H1 (cell line): ENCODE measurements at places on chromosomes 5 and 9. TPM values are rescaled to one million over a fixed set of nuclear protein-coding genes. Genes with fewer than 3 reads are reported as not detected.

GRCh38 chr5:84382363-84383295 is 2.1 kb downstream of the EDIL3 start:
- DNase-seq, result peak; percentile 81

Gene TMOD1
- total RNA-seq, result 0.88 and 1.1 TPM in 2 replicates

Gene PTTG1
- 229 and 240 TPM in 2 replicates for total RNA-seq

- DNase-seq, result no peak
Measured at GRCh38 chr5:122753500-122753899, 21.4 kb upstream of the SNX2 start.

Gene FGFR4
- total RNA-seq, result 74.3 and 88.4 TPM in 2 replicates

Gene HAPLN1
- total RNA-seq, result 1.3 and 2.1 TPM in 2 replicates

DNA sequence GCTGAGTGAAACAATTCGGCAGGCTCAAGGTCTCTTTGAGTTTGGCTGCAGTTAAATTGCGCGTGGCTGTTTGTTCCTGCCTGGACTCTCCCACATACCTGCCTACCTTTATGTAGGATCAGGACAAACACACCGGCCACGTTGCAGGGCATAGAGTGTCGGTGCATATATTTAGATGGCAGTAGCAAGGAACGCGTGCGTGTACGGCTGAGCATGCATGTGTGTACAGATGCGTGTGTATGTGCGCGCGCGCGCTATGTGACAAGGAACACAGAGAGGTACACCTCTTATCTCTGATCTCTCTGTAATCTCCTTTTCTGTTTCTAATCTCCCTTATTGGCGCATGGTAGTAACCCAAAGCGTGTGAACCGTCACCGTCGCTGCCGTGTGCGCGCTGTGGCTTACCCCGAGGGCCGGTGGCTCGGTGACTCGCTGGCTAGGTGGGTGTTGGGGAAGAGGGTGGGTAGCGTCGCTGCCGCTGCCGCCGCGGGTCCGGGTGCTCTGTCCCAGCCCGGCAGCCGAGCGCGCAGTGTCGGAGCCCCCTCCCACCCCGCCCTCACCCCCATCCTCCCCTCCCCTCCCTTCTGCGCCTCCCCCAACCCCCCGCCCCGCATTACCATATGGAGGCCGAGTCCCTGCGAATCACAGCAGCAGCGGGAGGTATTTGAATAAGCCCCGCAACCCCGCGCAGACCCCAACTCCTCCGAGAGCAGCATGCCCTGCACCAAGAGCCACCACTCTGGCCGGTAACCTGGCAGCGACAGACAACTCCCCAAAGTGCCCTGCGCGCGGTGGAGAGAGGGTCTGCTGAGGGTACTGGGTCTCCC is 204.8 kb downstream of the MEF2C start:
- DNase-seq, result no peak

- DNase-seq, result no peak
Measured at GRCh38 chr5:7533941-7534340, 138.0 kb downstream of the ADCY2 start.

Gene ANKRD55
- total RNA-seq, result not detected in 2 replicates

- peak; percentile 45 for DNase-seq
Measured at GRCh38 chr5:50963971-50964745, 297.7 kb downstream of the PARP8 start.

Gene SH3PXD2B
- total RNA-seq, result 72.9 and 74.9 TPM in 2 replicates

Gene SLC23A1
- total RNA-seq, result not detected in 2 replicates

Gene FAXDC2
- 3.7 and 4.8 TPM in 2 replicates for total RNA-seq

- no peak for DNase-seq
Measured at GRCh38 chr9:89889865-89890264, 285.1 kb downstream of the GADD45G start.

- DNase-seq, result no peak
Measured at GRCh38 chr5:142915038-142915437, 144.9 kb downstream of the ARHGAP26 start.

- DNase-seq, result no peak
Measured at GRCh38 chr9:98983295-98984268, 39.9 kb downstream of the COL15A1 start.

GRCh38 chr5:14373685-14374084 is 207.9 kb upstream of the OTULINL start:
- DNase-seq, result no peak

DNA sequence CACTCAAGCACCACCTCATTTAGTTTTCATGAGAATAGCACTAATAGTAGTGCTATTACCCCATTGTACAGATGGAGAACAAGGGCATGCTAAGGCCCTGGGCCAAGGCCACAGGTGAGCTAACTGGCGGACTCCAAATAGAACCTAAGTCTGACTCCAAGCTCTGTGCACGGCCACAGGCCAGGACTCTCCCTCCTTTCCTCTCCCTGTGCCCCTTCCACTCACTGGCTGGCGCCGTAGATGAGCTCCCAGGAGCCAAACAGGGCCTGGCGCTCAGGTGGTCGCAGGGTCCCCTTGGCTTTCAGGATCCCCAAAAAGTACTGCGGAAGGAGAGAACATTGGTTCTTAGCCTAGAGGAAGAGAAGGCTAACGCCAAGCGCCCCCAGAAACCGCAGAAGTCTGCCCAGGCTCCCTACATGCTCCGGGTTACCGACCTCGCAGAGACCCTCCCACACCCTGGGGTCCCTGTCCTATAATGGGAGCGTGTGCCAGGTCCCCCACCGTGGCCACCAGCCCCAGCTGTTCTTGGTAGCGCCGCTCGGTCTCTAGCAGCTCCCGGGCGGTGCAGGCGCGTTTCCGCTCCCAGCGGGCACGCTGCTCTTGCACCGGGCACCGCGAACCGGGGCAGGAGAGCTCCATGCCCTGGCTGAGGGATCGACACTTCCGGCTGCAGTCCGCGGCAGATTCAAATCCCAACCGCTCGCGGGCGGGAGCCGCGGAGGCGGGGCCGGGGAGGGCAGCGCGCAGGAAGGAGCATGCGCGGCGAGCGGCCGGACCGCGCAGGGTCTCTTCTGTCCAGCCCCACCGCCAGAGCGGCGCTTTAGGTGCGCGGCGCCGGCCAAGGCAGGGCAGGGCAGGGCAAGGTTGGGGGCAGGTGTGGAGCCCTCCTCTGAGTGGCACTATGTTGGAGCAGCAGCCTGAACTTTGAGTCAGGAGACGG is at the start of gene ARHGEF39:
ARHGEF39 (minus strand) TSS at position 665 of the 940 bp plus-strand sequence; CDS start at position 639, 26 bp downstream.
- DNase-seq, result peak; percentile 81

- DNase-seq, result no peak
Measured at GRCh38 chr5:133531594-133531993, 80.7 kb downstream of the FSTL4 start.

Gene BTNL8
- 0.27 and 0.48 TPM in 2 replicates for total RNA-seq

DNA sequence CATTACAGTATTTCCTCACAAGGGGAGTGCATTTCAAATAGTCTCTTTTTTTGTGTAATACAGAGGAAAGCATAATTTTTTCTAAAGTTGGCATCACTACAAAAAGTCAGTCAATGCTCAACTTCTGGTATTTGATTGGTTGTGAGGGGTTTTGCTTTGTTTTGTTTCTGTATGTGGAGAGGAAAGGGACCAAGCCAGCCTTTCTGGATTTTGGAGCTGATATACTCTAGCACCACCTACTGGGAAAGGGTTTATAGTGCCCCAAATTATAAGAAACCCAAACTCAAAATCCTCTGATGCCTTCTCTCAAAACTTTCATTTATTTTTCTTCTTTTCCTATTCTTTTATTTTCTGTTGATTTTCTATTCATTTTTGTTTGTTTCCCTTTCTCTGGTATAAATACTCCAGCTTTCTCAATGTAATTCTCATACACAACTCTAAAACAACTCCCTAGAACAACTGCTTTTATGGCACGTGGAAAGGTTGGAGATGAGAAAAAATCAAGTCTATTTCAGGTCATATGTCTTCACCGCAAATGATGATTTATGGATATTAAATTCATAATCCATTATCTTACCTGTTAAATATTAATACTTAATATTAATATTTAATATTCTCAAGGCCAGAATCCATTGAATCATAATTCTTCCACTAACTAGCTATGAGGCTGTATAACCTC is 69.5 kb upstream of the ANXA1 start:
- no peak for DNase-seq

DNA sequence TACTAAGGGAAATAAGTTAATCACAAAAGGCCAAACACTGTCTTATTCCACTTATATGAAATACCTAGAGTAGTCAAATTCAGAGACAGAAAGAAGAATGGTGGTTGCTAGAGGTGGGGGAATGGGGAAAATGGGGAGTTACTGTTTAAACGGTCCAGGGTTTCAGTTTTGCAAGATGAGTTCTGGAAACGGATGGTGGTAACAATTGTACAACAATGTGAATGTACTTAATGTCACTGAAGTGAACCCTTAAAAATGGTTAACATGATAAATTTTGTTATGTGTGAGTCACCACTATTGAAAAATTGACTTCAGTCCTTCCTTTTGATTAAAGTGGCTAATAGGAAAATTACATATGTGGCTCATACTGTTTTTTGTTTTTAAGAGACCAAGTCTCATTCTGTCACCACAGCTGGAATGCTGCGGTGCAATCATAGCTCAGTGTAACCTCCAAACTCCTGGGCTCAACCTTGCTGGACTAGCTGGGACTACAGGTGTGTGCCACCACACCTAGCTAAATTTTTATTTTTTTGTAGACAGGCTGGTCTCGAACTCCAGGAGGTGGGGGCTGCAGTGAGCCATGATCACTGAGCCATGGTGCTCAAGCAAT is 8.7 kb downstream of the UBQLN1 start:
- DNase-seq, result no peak

GRCh38 chr5:83097689-83098231 is 20.4 kb downstream of the XRCC4 start:
- no peak for DNase-seq

DNA sequence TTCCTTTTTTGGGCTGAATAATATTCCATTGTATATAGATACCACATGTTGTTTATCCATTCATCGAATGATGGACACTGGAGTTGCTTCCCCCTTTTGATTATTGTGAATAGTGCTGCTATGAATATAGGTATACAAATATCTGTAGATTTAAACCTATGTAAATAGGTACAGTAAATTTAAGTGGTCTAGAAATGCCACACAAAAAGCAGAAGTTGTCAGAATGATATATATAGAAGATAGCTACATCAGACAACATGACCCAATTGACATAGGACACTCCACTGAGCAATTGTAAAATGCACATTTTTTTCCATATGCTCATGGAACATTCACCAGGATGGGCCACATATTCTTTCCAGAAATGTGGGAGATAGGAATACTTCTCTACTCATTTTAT is 77.6 kb downstream of the SMIM15 start:
- DNase-seq, result no peak

DNA sequence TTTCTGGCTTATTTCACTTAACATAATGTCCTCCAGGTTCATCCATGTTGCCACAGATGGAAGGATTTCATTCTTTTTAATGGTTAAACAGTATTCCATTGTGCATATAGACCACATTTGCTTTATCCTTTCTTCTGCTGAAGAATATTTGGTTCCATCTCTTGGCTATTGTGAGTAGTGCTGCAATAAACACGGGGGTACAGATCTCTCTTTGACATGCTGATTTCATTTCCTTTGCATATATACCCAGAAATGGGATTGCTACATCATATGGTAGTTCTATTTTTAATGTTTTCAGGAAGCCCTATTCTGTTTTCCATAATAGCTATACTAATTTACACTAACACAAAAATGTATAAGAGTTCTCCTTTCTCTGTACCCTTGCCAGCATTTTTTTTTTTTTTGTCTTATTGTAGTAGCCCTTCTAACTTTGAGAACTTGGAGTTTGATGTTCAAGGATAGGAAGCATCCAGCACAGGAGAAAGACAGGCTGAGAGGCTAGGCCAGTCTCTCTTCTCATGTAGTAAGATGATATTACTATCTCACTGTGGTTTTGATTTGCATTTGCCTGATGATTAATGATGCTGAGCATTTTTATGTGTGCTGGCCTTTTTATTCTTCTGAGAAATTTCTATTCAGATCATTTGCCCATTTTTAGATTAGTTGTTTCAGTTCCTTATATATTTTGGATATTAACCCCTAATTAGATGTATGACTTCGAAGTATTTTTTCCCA is 592.2 kb upstream of the ZNF608 start:
- DNase-seq, result no peak

Gene CARD9
- 0.88 and 1.1 TPM in 2 replicates for total RNA-seq

GRCh38 chr5:40378396-40379177 is 301.1 kb upstream of the PTGER4 start:
- no peak for DNase-seq

Gene PCDHB3
- 3.4 and 4.0 TPM in 2 replicates for total RNA-seq

DNA sequence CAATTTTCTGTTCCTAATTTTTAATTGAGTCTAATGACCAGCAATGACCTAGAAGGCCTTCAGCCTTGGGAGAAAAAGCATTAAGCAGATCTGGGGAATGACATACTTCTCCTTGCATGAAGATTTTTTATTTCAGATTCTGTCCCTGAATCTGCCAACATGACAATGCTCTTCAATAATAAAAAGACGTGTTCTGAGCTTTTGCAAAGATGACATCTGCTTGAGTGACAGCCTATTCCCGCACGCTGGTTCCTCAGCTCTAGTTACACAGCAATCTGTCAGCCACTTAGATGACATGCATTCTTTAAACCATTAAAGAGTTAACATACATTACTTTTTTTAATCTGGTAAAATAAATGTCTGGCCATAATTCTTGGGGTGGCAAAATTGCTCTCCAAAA is 129.3 kb upstream of the CDH6 start:
- no peak for DNase-seq

DNA sequence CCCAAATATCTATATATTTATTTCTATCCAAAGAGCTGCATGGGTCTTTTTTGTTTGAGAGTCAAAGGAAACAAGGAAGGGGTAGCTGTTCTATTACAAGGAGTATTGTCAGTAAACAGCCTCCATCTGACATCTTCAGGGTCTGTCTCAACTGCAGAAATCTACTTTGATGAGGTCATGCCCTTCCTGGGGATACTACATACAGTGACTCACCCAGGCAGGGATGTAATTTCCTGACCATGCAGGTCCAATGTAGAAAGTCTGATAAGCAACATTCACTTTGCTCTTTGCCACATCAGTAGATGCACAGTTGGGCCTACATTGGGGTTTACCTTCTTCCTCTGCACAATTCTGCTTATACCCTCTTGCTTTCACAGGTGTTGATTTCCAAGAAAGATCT is 165.5 kb downstream of the TLR4 start:
- no peak for DNase-seq

Gene BAAT
- 0.17 TPM in 1 of 2 replicates, not detected in the other for total RNA-seq

DNA sequence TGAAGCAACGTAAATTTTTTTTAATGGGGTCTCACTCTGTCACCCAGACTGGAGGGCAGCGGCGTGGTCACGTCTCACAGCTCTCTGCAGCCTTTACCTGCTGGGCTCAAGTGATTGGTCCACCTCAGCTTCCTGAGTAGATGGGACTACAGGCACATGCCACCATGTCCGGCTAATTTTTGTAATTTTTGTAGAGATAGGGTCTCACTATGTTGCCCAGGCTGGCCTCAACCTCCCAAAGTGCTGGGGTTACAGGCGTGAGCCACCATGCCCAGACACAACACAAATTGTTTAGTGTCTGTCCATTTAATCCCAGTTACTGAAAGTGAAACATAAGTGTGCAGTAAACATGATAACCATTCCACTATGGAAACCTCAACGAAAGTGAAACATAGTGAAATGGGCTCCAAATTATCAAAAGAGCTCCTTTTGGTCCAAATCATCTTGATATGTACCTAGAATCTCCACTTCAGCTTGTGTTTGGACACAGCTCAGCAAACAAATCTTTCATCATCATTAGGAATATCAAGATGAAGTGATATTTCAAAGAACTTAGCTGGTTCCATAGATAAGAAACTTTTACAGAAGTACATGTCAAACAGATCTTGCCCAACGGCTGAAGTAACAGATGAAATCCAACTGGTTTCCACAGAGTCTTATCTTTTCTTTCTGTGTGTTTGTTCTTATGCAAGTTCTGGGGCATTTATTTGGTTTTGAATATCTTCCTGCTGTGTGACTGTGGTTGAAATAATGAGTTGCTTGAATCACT is 41.2 kb upstream of the PLPP1 start:
- DNase-seq, result peak; percentile 31

Gene PCA3
- not detected in 2 replicates for total RNA-seq

- DNase-seq, result no peak
Measured at GRCh38 chr5:107776506-107776905, 105.8 kb upstream of the EFNA5 start.

Gene ARSI
- 4.5 TPM in 2 replicates for total RNA-seq

Gene ANKS6
- total RNA-seq, result 56.3 and 61.2 TPM in 2 replicates
